Uterus (tissue), 4 donors: ENCODE measurements at places on chromosomes 3 and 15. TPM values are rescaled to one million over a fixed set of nuclear protein-coding genes. Genes with fewer than 3 reads are reported as not detected.

DNA sequence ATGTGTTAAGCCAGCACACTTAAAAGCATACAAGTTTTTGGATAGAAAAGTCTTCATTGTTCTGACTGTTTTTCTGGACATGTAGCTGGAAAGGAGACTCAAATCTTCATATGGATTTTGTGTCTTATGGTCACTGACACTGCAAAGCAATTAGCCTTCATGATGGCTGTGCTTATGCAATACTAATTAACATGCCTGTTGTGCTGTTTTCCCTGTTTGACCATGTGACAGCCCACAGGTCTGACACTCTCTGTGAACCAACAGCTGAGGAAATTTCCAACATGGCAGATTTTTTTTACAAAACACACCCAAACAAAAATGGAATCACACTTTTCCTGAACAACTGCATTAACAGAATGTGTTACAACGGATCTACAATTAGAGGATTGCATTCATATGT lies 248.4 kb downstream of the ROBO2 start:
- H3K4me3 ChIP-seq: no peak overlapping the region
- H3K4me1 ChIP-seq: no peaks in the 10 kb centered on the region
- no peaks in the 10 kb centered on the region for H3K36me3 ChIP-seq
- no peak overlapping the region for H3K27ac ChIP-seq
- DNase-seq: no peak
- H3K27me3 ChIP-seq: no peaks in the 10 kb centered on the region

The SATB1 gene
- 82.1 TPM for total RNA-seq

The NPAP1 gene
- 0.41 TPM for total RNA-seq

The SNTN gene
- total RNA-seq: not detected

GRCh38 chr3:60746043-60746638 lies 505.1 kb downstream of the FHIT start:
- H3K27me3 ChIP-seq: no peaks in the 10 kb centered on the region
- H3K4me3 ChIP-seq: no peak overlapping the region
- H3K36me3 ChIP-seq: no peaks in the 10 kb centered on the region
- no peaks in the 10 kb centered on the region for H3K4me1 ChIP-seq
- no peak overlapping the region for H3K27ac ChIP-seq

GRCh38 chr3:194861375-194861774 lies 175.7 kb downstream of the FAM43A start:
- H3K4me1 ChIP-seq: no peaks in the 10 kb centered on the region
- no peak overlapping the region for H3K27ac ChIP-seq
- no peak overlapping the region for H3K4me3 ChIP-seq

GRCh38 chr3:37609181-37610110 lies 252.2 kb upstream of the CTDSPL start:
- H3K4me3 ChIP-seq: no peak overlapping the region
- no peak for DNase-seq
- H3K4me1 ChIP-seq: no peaks in the 10 kb centered on the region
- H3K27ac ChIP-seq: no peak overlapping the region
- H3K27me3 ChIP-seq: no peaks in the 10 kb centered on the region
